Activated CD4-positive, alpha-beta T cell treated with anti-CD3 and anti-CD28 coated beads, Interleukin-2, amount 10 ng/mL, durations not matched to agents 24 days and 14 days (primary cell): ENCODE measurements at places on chromosomes 12 and 14.

- DNase-seq, result peak; percentile 95
These were observed at the start of gene USP30 for GRCh38 chr12:109052414-109053323. USP30 (plus strand) TSS chr12:109052576; CDS start chr12:109052679, 103 bp downstream.

GRCh38 chr12:114757684-114758325, 73.8 kb upstream of the TBX3 start:
- DNase-seq, result no peak

- no peak for DNase-seq
These were observed 212.4 kb downstream of the EGLN3 start for GRCh38 chr14:33738491-33738890.

GRCh38 chr14:32366256-32366879, 37.3 kb downstream of the AKAP6 start:
- no peak for DNase-seq

GRCh38 chr14:46384611-46385010, 267.0 kb downstream of the RPL10L start:
- DNase-seq, result no peak

DNA sequence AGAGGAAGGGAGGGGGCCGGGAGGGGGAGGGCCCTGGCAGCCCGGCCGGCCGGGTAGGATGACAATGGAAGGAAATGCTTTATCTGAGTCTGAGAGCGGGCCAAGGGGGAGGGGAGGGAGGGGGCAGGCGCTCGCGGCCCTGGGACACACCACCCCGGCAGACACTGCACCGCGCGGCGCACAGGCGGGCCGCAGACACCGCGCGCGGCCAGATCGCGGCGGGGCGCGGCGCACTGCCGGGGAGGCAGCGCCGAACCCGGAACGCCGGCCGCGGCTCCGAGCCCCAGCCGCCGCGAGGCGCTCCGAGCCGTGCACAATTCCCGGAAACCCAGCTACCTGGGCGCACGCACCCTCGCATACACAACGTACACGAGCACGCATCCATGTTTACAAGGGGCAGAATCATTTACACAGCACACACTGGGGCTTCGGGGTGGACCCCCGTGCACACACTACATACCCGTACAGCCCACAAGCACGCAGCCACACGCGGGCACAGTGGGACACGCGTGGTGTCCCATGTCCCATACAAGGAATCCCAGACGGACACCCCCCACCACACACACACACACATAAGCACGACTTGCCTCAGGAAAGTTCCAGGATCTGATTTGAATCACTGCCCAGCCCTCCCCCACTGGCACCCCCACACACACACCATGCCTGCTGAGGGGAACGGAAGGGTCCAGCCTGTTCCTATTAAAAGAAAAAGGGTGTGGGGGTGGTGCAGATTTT, at the start of gene HDAC7:
HDAC7 (minus strand) TSS at position 8 of the 735 bp plus-strand sequence. CDS start 118 bp downstream, outside the sequence.
- peak; percentile 89 for DNase-seq

- DNase-seq, result no peak
These were observed 78.4 kb upstream of the TSPAN8 start for GRCh38 chr12:71236133-71236660.

- no peak for DNase-seq
These were observed 132.4 kb downstream of the NUAK1 start for GRCh38 chr12:106006382-106006781.

- peak; percentile 88 for DNase-seq
These were observed 738 bp downstream of the CKAP4 start for GRCh38 chr12:106246891-106247673.

GRCh38 chr14:101235335-101236103, 325.8 kb upstream of the DIO3 start:
- peak; percentile 72 for DNase-seq

DNA sequence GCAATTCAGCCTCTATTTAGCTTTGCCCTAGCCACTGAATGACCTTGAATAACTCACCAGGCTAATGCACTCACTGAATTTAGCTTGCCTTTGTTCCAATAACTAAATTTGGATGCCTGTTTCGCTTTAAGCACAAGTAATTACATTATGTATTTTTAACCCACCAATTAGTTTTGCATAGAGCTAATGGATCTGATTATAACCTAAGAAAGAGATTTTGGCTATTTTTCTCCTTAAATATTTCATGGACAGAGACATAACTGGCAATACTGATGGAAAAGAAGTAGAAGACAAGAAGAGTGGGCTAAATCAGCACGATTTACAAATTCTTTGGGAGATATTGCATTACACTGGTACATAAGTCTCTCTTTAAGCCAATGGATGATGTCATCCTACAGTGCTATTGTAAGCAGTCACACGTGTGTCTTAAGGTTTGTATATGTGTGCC, 85.7 kb downstream of the AKAP6 start:
- DNase-seq, result no peak

GRCh38 chr14:51462182-51462581, 189.5 kb upstream of the FRMD6 start:
- DNase-seq, result no peak

DNA sequence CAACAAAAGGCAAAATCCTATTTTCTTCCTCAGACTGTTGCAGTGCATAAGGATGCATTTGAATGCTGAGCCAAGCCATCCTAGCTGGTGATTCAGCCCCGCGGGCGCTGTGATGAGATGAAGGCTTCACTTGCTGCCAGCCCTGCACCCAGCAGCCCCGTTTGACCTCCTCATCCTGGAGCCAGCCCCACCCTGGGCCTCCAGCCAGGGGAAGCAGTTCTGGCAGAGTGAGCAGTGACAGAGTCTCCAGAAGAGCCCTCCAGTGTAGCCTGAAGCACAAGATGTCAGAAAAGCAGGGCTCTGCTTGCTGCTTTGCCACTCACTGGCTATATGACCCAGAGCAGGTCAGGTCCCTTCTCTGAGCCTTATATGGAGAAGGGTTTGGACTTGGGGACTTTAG, 96.2 kb upstream of the HSPB8 start:
- DNase-seq, result no peak

DNA sequence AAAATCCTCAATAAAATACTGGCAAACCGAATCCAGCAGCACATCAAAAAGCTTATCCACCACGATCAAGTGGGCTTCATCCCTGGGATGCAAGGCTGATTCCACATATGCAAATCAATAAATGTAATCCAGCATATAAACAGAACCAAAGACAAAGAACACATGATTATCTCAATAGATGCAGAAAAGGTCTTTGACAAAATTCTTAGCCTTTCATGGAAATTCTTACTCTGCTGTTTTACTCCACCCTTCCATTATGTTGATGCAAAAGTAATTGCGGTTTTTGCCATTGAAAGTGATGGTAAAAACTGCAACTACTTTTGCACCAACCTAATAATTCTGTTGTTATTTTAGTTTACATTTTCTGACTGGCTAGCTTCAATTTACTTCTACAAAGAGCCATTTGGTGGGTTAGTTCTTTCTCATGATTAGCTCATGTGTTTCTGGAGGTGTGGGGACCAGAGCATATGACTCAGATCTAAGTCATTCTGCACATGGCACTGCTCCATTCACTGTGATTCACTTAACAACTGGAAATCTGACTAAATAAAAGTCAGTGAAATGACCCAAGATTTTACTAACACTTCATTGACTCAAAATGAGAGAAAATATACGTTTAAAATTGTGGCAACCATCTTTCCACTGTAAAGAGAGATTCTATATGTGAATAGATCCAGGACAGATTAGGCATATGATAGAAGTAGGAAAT, 99.9 kb downstream of the TMTC3 start:
- DNase-seq, result no peak

- DNase-seq, result no peak
These were observed 253.9 kb upstream of the MDGA2 start for GRCh38 chr14:47929334-47929733.

- DNase-seq, result peak; percentile 72
These were observed 232.1 kb downstream of the CACNA1C start for GRCh38 chr12:2284857-2285256.

GRCh38 chr12:50110127-50110761, 1.8 kb upstream of the COX14 start:
- DNase-seq, result no peak

DNA sequence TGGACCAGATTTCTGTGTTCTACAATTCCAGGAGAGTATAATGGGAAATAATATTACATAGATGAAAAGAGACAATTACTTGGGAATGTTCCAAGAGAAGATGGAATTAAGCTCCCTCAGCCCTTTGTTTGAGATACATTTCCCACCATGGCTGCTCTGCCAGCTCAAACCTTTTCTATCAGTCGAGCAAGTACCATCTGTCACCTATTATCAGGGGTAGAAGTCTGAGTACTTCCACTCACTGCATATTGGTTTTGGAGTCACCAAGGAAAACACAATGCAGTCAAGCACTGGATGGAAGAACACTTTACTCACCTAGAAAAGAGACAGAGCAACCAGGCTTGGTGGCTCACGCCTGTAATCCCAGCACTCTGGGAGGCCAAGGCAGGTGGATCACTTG, 270.4 kb upstream of the FAR2 start:
- DNase-seq, result no peak

DNA sequence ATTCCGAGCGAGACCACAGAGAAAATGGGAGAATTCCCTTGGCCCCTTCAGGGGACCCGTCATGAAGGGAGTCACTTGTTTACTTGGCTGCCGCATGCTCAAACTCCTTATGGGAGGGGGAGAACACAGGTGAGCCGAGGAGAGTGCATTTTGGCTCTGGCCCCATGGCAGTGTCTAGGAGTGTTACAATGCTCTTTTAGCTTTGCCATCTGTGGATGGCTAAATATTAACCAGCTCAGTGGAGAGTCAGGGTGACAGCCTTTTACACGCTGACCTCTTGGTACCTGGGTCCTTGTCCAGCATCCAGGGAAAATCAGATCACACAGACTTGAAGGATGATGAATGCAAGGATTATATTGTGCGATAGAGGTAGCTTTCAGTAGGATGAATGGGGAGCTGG, 146.4 kb upstream of the ATXN7L3B start:
- DNase-seq, result no peak

DNA sequence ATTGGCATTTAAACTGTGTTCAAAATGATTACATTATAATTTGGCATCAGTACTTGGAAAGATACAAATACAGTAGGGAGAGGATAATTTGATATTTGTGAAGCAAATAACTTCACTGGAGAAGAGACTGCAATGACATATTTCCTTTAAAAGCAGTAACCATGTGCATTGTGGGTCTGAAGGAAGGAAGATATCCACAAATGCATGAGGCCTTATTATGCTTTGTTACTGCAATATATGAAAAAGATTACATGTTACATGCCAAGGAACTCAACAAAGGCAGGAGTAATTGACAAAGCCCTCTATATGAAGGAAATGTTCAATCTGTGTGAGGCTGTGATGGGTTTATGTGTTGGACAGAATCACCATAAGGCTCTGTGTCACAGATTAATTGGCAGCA, 391.5 kb downstream of the APAF1 start:
- DNase-seq, result no peak

- no peak for DNase-seq
These were observed 30.8 kb upstream of the ABCC9 start for GRCh38 chr12:21972055-21972454.

DNA sequence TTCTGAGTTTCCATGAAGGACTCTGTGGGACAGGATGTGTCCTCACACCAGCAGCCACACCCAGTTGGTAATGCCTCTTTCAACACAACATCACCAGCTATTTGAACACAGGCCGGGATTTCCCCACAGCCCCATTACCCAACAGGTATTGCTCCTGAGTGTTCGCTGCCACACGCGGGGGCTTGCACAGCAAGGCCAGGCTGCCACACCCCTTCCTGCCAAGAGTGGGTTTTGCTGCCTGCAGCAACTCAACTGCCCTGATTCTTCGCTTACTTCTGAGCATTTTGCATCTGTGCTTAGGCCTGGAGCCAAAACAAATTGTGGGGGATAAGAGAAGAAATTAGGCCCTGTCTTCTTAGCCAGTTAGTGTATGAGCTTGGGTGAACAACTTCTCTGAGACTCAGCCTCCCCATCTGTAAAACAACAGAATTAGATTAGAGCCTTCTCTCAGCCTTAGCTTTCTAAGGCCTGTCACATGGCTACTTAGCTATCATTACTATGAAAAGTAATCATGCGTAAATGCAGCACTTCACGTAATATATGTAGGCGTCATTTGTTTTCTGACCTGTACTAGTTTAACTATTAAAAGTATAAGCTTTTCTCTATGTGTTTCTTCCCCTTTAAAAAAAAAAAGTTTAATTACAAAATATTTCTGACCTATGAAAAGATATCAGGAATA, 20.0 kb downstream of the CKAP4 start:
- DNase-seq, result peak; percentile 85

GRCh38 chr12:124636138-124636978, 68.9 kb upstream of the NCOR2 start:
- DNase-seq, result peak; percentile 78

DNA sequence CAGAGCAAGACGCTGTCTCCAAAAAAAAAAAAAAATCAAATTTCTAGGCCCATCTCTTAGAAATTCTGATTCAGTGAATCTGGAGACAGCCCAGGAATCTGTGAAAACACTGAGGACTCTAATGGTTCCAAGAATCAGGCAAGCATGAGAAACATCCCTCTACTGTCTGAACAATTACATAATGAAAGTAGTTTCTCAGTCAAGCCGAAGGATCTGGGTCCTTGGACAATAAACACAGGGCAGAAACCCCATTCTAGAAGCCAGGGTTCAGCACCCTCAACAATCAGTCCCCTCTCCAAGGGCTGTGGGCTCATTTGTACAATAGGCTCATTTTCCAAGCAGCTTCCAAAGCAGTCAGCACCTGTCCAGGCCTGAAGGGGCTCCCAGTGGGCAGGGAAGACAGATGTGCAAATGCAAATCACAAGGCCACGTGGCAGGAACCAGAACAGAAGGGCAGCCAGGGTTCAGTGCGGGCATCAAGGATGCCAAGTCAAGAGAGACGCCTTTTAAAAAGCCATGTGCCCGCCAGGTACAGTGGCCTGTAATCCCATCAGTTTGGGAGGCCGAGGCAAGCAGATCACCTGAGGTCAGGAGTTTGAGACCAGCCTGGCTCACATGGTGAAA, 96.1 kb downstream of the KSR2 start:
- no peak for DNase-seq

- DNase-seq, result no peak
These were observed 105.8 kb downstream of the PRKD1 start for GRCh38 chr14:29821661-29822429.

GRCh38 chr14:26594756-26595545, 2.9 kb downstream of the NOVA1 start:
- DNase-seq, result no peak

DNA sequence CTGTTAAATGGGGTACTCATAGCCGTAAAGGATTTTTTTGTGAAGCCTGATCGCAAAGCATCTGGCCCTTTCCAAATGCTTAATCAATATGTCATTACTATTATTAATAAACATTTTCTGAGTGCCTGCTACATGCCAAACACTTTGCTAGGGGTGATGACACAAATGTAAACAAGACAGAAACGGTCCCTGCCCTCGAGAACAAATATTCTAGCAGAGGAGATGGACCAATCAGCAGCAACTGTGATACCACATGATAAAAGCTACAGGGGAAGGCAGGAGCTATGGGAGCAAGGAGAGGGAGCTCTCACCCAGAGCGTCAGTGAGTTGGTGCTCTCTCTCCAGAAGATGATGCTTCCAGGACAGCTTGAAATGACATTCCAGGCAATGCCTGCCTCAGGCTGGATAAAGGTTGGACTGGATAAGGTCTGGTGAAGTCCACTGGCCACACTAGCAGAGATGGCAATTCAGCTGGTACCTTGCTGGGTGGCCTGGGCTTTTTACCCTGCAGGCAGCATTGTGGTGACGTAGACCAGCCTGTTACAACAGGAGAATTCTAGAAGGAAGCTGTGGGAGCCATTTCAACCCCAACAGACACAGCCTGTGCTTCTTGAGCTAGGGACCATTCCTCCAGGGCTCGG, 41.1 kb downstream of the ERH start:
- no peak for DNase-seq

- DNase-seq, result no peak
These were observed 73.0 kb downstream of the SRGAP1 start for GRCh38 chr12:63917477-63917862.

GRCh38 chr14:72443256-72443655, 450.6 kb downstream of the DPF3 start:
- peak; percentile 60 for DNase-seq
